Neural crest cell (in vitro differentiated cells): ENCODE measurements at places on chromosomes 12 and 14.

DNA sequence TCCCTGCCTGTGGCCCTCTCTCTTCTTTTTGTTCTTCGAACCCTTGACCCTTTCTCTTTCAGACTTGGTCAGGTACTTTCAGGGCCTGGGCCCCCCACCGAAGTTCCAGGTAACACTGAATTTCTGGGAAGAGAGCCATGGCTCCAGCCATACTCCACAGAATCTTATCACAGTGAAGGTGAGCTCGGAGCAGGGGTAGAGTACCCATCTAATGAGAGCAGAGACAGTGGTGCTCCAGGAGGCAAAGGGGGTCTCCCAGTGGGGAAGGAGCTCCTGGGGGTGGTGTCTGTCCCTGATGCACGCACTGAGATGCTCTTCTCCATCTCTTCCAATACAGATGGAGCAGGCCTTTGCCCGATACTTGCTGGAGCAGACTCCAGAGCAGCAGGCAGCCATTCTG is 4.7 kb downstream of the IRF9 start:
- no peak for DNase-seq

DNA sequence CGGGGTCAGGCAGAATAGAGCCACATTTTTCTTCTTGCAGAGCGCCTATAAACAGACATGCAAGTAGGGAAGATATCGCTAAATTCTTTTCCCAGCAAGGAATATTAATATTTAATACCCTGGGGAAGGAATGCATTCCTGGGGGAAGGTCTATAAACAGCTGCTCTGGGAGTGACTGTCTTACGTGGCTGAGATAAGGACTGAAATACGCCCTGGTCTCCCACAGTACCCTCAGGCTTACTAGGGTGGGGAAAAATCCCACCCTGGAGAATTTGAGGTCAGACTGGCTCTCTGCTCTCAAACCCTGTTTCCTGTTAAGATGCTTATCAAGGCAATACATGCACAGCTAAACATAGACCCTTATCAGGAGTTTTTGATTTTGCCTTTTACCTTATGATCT is 262.3 kb downstream of the CEP128 start:
- no peak for DNase-seq

- no peak for DNase-seq
These were observed 12.4 kb upstream of the SLC25A3 start for GRCh38 chr12:98581101-98581500.

- no peak for DNase-seq
These were observed 33.2 kb upstream of the GALNT16 start for GRCh38 chr14:69226736-69227135.

- no peak for DNase-seq
These were observed 312.8 kb upstream of the FKBP4 start for GRCh38 chr12:2481951-2482350.

GRCh38 chr12:121514184-121514742 is 66.6 kb downstream of the KDM2B start:
- DNase-seq: no peak

- DNase-seq: no peak
These were observed 33.7 kb downstream of the DACT1 start for GRCh38 chr14:58671436-58671835.

DNA sequence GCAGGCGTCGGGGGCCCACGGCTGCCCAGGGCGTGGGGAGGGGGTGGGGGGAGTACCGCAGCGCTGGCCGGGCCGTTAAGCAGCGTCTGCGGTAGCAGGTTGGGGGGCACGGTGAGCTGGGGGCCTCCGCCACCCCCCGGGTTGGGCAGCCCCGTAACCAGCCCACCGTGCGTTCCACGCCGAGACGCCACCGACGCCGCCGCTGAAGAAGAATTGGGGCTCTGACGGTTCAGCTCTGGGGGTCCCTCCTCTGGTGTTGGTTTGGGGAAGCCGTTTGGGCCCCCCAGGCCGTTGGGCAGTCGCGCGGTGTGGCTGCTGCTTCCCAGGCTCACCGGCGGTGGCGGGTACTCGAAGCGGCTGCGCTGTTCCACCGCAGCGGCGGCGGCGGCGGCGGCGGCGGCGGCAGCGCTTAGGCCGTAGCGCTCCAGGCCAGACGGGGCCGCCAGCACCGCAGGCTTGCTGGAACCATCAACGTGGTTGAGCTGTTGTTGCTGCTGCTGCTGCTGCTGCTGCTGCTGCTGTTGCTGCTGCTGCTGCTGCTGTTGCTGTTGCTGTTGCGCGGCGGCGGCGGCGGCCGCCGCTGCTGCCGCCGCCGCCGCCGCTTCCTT is 1.5 kb downstream of the IRF2BPL start:
- peak; percentile 45 for DNase-seq

- DNase-seq: no peak
These were observed 13.6 kb upstream of the FOXN3 start for GRCh38 chr14:89430391-89431236.
